ENCODE measurements at places on chromosomes 1 and 21. TPM values are rescaled to one million over a fixed set of nuclear protein-coding genes. Genes with fewer than 3 reads are reported as not detected.
A peak's percentile ranks its signal among the peaks of the same experiment; 100 is the strongest.

DNA sequence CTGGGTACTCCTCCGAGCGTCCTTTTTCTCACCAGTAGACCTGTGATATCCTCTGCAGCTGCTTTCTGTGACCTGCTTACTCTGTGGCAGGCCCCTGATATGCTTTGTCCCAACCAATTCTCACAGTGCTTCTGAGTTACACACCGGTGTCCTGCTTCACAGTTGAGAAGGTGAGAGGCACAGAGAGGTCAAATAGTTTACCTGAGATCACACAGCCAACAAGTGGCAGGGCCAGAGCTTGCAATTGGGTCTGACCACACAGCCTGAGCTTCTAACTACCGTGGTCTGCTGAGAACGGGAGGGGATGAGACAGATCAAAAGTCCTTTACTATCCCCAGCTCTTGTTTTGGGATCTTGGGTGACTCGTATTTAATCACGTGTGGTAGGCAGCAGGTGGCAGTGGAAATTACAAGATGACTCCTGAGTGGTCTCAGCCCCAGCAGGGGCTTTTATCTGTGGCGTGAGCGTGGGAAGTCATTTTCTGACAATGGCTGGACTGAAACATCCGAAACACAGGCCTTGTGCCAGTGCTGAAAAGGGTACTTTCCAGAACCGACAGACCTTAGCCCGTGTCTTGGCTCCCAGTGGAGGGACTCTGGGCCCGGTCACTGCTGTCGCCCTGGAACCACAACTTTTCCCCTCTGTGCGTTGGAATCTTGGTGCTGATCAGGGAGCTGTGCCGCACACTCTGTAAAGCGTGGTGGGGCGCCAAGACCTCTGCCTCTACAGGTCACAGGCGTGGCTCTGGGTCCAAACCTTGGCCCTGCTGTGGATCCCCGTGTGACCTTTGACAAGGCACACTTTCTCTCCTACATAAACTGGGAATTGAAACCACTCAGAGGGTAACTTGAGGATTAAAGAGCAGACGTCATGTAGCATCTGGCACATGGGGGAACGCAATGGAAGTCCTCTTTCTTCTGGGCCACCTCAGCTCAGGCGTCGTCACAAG lies 11.9 kb downstream of the THEMIS2 start:
- peaks cover 4% of the 10 kb centered on the region for H3K36me3 ChIP-seq
- no peaks in the 10 kb centered on the region for H3K4me1 ChIP-seq
- no peak for DNase-seq
- no peak overlapping the region for H3K27ac ChIP-seq
- no peaks in the 10 kb centered on the region for H3K27me3 ChIP-seq

Gene RAB42
- total RNA-seq: 0.95 TPM

Gene ANKRD35
- 9.6 TPM for total RNA-seq

Gene PGLYRP4
- not detected for total RNA-seq

Gene FAM72B
- 0.42 TPM for total RNA-seq

Gene RHEX
- total RNA-seq: 6.1 TPM

Gene PTGFR
- 8.7 TPM for total RNA-seq

DNA sequence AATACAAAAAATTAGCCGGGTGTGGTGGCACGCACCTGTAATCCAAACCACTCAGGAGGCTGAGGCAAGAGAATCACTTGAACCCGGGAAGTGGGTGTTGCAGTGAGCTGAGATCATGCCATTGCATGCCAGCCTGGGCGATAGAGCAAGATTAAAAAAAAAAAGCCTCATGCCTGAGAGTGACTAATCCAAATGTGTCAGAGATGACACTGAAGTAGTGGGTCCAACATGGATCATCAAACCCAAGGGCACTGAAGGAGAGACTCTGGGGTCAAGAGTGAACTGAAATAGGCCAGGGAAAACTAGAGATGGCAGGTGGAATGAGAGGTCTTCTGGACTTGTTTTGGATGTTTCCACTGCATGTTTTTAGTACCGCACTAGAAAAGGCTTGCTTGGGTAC lies 10.2 kb upstream of the CACHD1 start:
- H3K36me3 ChIP-seq: no peaks in the 10 kb centered on the region
- H3K4me3 ChIP-seq: no peak overlapping the region
- no peak overlapping the region for H3K27ac ChIP-seq

DNA sequence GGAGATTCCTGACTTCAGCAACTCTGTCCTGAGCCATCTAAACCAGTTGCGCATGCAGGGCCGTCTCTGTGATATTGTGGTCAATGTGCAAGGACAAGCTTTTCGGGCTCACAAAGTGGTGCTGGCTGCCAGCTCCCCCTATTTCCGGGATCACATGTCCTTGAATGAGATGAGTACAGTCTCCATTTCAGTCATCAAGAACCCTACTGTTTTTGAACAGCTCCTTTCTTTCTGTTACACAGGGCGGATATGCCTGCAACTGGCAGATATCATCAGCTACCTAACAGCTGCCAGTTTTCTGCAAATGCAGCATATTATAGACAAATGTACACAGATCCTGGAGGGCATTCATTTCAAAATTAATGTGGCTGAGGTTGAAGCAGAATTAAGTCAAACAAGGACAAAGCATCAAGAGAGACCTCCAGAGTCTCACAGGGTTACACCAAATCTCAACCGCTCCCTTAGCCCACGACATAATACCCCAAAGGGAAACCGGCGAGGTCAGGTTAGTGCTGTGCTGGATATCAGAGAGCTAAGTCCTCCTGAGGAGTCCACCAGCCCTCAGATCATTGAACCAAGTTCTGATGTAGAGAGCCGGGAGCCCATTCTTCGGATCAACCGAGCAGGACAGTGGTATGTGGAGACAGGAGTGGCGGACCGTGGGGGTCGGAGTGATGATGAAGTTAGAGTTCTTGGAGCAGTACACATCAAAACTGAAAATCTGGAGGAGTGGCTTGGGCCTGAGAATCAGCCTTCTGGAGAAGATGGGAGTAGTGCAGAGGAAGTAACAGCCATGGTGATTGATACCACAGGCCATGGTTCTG lies 2.3 kb downstream of the ZBTB37 start:
- peaks cover 8% of the 10 kb centered on the region for H3K36me3 ChIP-seq
- H3K4me3 ChIP-seq: no peak overlapping the region
- no peak for DNase-seq
- no peak overlapping the region for H3K27ac ChIP-seq
- H3K4me1 ChIP-seq: peaks cover 35% of the 10 kb centered on the region

DNA sequence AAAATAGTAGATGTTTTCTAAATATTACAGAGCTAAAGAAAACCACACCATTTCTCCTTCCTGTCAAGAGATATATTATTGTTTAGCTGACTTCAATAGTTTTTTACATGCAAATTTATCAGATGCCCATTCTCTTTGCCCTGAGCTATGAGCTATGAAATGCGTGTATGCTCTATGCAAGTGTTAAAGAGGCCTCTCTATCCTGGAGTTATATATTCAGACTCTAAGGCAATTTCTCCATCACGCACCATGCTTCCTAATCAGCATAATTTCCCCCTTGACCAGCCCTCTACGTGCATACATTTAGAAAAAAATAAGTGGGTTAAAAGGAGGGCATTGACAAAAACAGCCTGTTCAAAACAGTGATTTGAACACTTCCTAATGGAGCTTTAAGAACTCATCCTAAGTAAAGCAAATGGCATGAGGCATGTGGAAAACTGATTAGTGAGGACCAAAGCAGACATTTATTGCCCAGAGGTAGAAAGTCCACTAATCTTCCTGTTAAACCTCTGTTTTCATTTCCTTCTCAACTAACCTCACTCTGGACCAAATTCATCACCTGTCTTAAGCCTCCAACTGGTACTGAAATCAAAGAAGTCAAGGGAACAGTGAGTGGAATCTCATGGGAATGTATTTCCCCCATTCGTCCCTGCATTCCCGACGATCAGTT lies 565.8 kb upstream of the PKN2 start:
- H3K27ac ChIP-seq: no peak overlapping the region
- no peaks in the 10 kb centered on the region for H3K36me3 ChIP-seq
- no peaks in the 10 kb centered on the region for H3K4me1 ChIP-seq
- H3K4me3 ChIP-seq: no peak overlapping the region

GRCh38 chr1:90778486-90778885 lies 61.4 kb upstream of the BARHL2 start:
- no peaks in the 10 kb centered on the region for H3K27me3 ChIP-seq
- no peaks in the 10 kb centered on the region for H3K36me3 ChIP-seq
- no peak overlapping the region for H3K4me3 ChIP-seq
- H3K27ac ChIP-seq: no peak overlapping the region
- H3K4me1 ChIP-seq: no peaks in the 10 kb centered on the region

GRCh38 chr1:116064616-116065015 lies 46.6 kb upstream of the MAB21L3 start:
- no peak overlapping the region for H3K27ac ChIP-seq
- no peaks in the 10 kb centered on the region for H3K36me3 ChIP-seq
- no peak for DNase-seq
- H3K4me3 ChIP-seq: no peak overlapping the region
- no peaks in the 10 kb centered on the region for H3K27me3 ChIP-seq

DNA sequence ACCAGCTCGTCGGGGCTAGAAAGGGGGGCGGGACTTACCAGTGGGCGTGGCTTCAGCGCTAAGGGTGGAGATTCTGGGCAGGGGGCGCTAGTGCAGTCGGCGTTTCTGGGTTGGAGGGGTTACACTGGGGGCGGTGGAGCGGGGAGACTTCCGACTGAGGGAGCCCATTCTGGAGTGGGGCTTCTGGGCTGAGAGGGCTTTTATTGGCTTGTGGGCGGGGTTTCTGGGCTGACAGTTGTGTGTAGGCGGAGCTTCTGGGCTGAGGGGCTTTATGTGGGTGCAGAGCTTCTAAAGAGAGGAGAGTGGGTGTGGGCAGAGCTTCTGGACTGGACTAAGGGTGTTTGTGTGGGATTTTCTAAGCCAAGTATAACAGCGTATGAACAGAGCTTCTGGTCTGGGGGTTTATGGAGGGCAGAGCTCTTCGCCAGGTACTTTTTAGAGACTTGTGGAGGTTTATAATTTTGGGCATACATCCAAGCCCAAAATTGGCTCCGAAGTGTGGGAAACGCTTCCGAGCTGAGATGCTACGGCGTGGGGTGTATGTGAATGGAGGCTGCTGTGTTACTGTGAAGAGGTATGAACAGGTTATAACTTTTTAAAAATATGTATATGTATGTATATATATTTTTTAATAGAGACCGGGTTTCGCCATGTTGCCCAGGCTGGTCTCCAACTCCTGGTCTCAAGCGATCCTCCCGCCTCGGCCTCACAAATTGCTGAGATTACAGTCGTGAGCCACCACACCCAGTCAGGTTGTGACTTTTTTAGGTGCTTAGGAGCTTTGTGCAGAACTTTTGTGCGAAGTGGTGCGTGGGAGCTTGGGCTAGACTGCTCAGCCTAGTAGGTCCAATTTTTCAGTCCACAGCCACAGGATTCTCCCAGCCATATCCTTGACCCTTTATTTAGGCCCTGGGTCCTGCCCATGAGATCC lies 825 bp downstream of the TMEM39B start:
- peak overlapping the region; percentile 85 for H3K4me3 ChIP-seq
- peak overlapping the region; percentile 81 for H3K27ac ChIP-seq
- no peaks in the 10 kb centered on the region for H3K27me3 ChIP-seq
- DNase-seq: no peak

Gene SERPINC1
- not detected for total RNA-seq

- no peak for DNase-seq
- H3K27me3 ChIP-seq: no peaks in the 10 kb centered on the region
- no peak overlapping the region for H3K4me3 ChIP-seq
- H3K4me1 ChIP-seq: no peaks in the 10 kb centered on the region
- H3K36me3 ChIP-seq: no peaks in the 10 kb centered on the region
Observed at GRCh38 chr1:233677690-233678354, 63.9 kb downstream of the KCNK1 start.

DNA sequence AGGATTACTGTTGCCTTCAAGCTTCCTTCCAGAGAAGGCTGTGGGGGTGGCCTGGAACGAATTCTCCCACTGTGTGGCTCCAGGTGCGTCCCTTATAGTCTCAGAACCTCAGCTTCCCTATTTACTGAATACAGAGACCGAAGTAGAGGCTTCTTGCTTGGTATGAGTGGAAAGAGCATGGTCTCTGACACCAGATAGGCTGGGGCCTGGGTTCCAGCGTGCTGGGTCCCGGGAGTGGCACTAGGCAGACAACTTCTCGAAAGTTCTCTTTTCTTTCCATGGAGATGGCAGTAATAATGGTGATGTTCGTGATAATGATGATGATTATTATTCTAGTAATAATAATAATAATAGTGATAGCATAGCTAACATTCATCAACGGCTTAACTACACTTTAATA lies 161.7 kb downstream of the PTPRU start:
- no peaks in the 10 kb centered on the region for H3K36me3 ChIP-seq
- H3K27me3 ChIP-seq: no peaks in the 10 kb centered on the region
- H3K27ac ChIP-seq: no peak overlapping the region
- H3K4me1 ChIP-seq: no peaks in the 10 kb centered on the region

Gene RUSC1
- total RNA-seq: 61.3 TPM

DNA sequence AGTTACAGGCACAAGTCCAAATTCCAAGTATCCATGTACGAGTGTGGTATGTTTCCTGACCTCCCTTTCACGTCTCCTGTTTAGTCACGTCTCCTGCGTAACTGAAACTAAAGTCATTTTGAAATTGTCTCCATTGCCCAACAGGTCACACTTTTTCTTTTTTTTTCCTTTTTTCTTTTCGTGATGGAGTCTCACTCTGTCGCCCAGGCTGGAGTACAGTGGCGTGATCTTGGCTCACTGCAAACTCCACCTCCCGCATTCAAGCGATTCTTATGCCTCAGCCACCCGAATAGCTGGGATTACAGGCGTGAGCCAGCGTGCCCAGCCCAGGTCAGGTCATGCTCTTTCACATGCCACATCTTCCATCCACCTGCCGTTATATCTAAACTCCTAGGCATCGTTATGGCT lies 38.2 kb downstream of the L1TD1 start:
- H3K36me3 ChIP-seq: no peaks in the 10 kb centered on the region
- no peak overlapping the region for H3K27ac ChIP-seq
- DNase-seq: no peak
- no peak overlapping the region for H3K4me3 ChIP-seq

Gene THEM5
- total RNA-seq: not detected

Gene GJC2
- total RNA-seq: 3.6 TPM

Measured in thoracic aorta (tissue), 2 donors.